GM04504 (cell line): ENCODE measurements at places on chromosomes 12 and 14.

DNA sequence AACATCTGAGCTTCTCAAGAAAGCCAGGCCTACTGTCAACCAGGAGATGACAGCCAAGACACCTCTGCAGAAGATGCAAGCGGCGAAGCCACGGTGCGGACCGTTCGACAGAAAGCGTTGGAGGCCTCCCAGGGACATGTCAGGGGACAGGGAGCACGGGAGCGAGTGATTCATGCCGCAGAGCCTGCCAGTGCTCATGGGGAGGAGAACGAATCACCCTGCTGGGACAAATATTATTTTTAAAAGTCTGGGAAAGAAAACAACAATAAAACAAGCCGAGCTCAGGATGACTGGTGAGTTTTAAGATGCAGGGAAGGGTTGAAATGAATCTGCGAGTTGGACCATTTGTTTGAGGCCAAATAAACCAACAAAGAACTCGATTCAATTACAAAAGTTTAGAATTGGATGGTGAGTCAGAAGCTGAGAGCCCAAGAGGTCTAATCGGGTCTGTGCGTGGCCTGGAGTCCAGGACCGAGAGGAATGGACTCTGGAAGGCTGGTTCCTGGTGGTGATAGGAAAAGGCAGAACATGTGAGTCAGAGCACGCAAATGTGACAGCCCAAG is 91.0 kb downstream of the RBM19 start:
- DNase-seq: no peak

DNA sequence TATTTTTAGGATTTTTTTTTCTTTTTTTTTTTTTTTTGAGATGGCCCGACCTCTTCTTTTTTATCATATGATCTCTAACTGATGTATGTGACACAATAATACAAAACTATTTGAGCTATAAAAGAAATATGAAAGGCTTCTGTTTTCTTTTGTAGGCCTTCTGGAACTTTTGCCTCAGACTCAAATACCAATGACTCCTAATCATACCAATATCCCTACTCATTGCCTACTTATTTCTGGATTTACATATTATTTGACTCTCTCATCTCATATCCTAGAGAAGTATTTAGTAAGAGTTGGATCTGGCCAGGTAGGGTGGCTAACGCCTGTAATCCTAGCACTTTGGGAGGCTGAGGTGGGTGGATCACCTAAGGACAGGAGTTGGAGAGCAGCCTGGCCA is 12.7 kb upstream of the WDR89 start:
- peak; percentile 32 for DNase-seq

DNA sequence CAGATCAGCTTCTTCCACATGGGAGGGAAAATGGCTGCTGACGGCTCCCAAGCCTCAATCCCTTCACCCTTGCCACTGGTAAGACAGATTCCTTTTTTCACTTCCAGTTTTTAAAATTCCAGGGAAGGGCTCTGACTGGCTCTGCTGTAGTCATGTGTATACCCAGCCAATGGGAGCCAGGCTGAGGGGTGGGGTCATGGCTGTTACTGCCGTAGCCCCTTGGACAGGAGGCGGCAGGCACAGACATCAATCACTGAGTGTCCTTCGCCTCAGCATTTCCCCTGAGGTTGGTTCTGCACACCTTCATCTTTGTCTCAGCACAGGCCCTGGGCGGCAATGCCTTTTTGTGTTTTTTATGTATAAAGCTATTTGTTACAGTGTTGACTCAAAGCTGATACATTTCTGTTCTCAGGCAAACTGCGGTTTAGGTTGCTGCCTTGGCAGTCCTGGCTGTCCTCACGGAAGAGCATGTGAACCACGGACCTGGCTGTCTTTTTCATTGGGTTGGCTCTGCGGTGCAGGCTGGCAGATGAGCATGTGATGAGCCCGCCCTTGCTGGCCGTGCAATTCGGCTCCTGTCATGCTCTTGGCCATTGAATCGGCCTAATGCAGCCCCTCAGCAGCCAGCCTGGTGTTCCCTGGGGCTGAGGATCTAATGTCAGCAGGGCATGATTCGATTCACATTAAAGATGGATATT is 74.3 kb downstream of the PPM1A start:
- DNase-seq: no peak

- no peak for DNase-seq
These were observed 124.5 kb downstream of the PTCSC3 start for GRCh38 chr14:36052063-36052462.

GRCh38 chr14:21049271-21049673 is 7.1 kb downstream of the RNASE7 start:
- peak; percentile 24 for DNase-seq
